ENCODE measurements at places on chromosomes 4 and X.

DNA sequence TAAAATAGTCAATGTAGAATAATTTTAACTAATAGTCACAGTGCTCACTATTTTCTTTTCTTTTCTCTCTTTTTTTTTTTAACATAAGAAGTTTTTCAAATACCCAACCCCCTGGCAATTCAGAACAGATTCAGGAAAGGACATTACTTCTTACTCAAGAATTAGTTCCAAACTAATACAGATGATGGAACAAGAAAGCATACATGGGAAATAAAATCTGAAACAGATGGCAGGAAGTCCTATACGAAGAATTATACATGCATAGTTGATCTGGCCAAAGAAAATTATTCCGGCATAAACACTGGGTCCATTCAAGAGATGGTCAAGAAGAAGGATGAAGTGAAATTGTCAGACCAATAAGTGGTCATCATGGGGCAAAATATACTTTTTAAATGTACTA is 614.4 kb upstream of the INTU start:
- no peak for DNase-seq

DNA sequence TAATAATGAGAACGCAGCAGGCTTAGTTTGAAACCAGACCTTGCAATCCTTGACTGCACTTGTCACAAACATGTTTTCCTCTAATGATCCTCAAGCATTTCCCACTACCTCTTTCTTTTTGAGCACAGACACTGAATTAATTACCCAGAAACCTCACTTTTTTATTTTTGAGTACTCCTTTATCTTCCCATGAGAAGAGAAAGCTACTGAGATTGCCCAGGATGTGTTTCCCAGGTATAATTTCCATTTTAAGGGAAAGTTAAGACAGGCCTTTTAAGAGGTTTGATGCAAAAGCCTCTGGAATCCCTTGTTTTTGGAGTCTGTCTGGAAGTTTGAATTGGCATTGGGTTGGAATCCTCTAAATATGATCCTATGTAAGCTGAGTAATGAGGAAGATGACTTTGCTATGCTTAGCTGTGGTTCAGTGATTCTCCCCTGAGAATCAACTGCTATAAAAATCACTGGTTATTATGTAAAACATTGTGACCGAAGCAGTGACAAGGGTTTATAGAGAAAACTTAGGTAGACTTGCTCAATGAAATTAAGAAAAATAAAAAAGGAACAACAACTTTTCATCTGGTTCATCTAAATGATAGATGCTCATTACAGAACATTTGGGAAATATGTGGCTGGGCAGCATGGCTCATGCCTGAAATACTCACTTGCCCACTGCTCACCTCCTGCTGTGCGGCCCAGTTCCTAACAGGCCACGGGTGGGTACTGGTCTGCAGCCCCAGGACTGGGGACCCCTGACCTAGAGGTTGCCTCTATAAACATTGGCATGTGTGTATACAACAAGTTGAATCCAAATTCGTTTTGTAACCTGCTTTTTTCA is 10.8 kb upstream of the RHOH start:
- DNase-seq, result no peak

DNA sequence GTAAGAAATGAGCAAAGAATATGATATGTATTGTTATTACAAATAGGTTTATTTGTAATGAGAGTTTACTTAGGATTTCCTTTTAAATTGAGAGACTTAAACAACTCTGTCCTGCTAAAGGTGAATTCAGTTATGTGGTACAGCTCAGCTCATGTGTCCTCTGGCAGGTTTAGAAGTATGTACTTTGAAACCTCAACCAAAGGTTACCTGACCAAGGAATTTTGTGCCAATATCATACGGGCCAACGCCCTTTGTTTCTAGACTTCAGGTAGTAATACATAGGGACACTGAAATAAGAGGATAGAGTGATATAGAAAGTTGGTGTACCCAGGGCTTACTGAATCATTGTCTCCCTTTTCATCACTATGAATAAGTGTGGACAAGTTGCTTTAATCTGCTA is 25.7 kb downstream of the SLAIN2 start:
- DNase-seq, result no peak

- DNase-seq, result no peak
Observed at GRCh38 chr4:6694177-6694901, 661 bp downstream of the S100P start.

GRCh38 chr4:171644430-171645057 is 168.7 kb upstream of the GALNTL6 start:
- no peak for DNase-seq

DNA sequence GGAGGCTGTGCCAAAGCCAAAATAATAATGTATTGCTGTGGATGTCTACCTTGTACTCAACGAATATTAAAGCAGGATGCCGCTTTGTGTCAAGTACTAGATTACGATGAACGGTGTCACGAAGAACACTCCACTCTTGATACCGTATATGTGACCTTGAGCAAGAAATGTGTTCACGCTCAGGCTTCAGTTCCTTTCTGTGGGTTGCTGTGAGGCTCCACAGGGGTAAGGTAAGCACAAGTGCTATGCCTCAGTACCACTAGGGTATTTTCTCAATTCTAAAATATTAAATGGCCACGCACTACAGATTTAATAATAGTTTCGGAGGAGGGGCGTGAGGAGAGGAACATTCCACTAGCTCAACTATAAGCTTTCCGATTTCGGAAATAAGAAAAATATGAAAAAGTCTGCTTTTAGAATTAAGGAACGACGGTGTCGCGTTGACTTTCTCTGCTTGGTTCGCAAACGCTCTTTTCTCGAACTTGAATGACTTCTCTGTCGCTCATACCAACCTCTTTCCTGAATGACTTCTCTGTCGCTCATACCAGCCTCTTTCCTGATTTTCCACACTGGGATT is 607 bp upstream of the SCOC start:
- no peak for DNase-seq

GRCh38 chr4:111689731-111690130 is 455.5 kb upstream of the FAM241A start:
- no peak for DNase-seq

GRCh38 chr4:22787753-22788375 is 95.1 kb downstream of the GBA3 start:
- no peak for DNase-seq

GRCh38 chrX:149541521-149542047 is 772 bp downstream of the EOLA1 start:
- DNase-seq, result no peak
